Smooth muscle cell of the brain vasculature (primary cell): ENCODE measurements at places on chromosomes 4 and X.

GRCh38 chrX:115906276-115906675 is 264.3 kb upstream of the AGTR2 start:
- no peak for DNase-seq

DNA sequence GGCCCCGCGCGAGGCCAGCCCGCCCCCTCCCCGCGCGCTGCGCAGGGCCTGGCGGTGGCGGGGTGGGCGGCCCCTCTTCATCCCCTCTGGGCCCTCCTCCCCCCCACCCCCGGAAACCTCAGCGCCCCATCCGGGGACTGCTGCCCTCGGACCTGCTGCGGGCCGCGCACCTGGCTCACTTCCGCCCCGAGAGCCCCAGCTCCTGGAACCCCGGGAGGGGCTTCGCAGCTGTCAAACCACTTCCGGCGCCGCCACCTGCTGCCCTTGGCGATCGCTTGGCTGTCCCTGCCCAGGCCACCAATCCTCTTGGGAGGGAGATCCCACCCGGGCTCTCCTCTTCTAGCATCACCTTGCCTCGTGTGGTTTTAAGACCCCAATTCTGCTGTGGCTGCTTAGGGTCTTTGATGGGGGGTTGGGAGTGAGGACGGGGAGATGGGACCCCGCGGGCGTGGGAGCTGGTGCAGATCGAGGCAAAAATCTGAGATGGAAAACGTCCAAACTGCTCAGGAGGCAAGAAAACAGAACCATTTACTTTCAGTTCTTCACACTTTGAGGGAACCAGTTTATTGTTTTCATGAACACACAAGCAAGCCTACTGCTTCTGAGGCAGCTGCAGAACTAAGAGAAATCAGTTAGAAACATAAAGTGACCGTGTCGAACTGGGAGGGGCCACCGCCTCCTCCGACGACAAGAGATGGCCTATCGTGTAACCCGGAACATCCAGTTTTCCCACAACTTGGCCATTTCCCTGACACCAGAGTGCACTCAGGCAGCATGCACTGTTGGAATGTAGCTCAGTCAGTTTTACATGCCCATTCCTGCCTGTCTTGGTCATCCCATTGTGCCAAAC is 754 bp downstream of the MTMR1 start:
- DNase-seq = no peak

DNA sequence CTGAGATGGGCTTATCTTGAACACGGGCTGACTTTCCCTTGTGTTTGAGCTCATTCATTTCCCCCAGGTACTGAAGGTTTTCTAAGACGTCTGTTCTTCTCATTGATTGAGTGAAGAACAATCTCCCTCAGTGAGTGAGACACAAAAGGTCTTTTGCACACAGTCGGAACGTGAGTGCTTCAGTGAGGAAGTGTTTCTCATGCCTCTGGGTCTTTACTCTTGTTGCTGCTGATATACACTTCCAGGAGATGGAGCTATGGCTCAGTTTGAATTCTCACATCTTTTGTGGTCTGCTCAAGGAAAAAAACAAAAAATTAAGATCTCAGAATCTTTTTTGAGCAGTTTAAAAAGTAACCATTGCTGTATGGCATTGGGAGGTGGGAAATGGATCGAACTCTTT is 981.9 kb upstream of the TENM3 start:
- DNase-seq = no peak

- DNase-seq = no peak
Observed at GRCh38 chrX:6292599-6292998, 63.9 kb upstream of the NLGN4X start.

DNA sequence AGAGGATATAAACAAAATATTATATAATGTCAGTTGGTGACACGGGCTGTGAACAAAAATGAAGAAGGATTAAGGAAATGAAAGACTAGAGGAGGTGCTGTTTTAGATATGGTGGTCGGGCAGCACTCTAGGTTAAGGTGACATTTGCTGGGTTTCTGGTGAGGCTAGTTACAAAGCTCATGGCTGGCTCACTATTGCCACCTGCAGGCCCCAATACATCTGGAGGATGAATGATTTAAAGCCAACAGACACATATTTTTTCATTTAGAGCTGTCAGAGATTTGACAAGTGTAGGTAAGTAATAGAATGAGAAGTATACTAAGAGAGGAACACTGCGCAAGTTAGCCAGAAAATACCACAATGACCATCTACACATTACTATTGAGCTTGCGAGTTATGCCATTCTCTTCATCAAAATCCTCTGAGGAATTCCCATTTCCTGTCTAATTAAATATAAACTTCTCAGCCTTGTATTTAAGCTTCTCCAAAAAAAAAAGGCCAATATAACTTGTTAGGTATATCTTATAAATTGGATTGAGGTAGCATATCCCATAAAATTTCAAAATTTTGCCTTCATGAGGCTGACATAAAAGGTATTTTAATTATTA is 6.4 kb upstream of the FGG start:
- DNase-seq = peak; percentile 18

DNA sequence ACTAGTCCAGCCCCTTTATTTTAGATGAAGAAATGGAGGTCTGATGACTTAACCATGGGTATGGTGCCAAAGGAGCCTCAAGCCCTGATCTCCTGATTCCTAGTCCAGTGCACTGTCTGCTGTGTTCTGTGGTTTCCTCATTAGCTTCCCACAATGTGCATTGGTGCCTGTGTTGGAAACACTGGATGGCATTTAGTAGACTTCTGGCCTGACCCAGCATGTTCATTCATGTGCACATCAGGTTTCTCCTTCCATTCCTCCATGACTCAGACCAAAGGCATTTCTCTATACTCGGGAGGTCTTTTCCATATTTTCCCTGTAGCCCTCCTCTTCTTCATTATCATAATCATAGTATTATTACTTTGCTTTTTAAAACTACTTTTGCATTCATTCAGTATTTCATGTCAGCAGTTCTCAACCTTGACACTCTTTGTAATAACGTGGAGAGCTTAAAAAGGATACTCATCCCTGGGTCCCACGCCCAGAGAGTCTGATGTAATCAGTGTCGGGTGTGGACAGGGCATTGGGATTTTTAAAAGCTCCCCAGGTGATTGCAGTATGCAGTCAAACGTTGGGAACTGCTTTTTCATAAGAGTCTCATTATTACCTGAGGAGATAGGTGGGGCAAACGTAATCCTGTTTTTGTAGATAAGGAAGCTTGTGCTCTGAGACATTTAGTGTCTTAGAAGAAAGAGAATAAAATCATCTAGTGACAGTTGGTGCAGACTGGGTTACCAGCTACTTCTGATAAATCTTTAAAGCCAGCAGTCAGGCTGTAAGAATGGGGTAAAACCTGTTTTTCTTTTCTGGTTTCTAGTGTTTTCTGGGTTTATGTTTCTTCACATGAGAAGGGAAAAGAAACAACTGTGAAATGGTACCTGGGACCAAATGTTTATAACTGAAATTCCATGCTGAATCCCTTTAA is 40.9 kb upstream of the XK start:
- DNase-seq = no peak

GRCh38 chr4:112381996-112382692 is 85.0 kb downstream of the ALPK1 start:
- no peak for DNase-seq

DNA sequence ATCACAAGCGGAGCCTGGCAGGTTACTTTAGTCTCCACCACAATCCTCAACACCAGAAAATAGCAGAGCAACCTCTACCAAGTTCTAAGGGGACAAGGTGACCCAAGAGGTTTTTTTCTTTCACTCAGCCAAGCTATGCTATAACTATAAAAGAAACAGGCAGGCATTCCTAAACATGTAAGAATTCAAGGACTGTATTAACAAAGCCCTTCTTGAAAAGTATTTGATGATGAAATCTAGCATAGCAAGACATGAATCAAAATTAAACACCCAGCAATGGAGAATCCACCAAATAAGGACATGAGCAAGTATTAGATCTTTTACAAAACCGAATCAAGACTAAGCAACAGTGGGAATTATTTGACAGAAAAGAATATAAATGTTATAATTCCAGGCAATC is 25.7 kb upstream of the C1QTNF7 start:
- DNase-seq = no peak

DNA sequence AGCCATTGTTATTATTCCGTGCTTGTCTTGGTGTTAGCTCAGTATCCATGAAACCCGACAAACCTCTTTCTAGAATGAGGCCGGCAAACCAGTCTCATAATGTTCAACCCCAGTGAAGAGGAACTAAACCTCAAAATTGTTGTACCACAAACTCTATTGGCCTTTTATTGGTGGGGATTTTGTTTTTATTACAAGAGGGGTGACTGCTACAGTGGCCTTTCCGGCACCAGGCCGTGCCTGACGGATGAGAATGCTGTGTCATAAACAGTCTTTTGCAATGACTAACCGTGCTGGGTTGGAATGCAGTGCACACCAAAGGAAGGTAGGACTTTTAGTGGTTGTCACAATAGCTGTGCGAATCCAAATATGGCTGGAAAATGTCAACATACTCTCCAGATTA is 60.8 kb downstream of the SHROOM2 start:
- DNase-seq = no peak

DNA sequence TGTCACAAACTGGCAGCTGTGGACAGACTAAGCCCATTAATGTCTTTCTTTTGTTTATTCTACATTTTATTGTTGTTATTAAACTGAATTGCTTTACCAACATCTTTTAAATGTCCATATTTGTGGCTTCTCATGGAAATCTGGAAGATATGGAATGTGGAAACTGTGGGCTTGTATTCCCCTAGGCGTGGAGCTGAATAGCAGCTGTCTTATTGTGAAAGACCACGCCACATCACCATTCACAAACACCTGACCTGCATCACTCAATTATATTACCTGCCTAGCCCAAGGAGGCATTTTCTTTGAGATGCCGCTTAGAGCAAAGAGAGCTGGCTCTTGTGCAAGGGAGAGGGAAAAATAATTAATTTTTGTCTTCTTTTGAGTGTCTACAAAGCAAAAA is 96.9 kb upstream of the GPRIN3 start:
- no peak for DNase-seq

GRCh38 chr4:28435314-28435713 is 1574.7 kb downstream of the STIM2 start:
- DNase-seq = no peak

DNA sequence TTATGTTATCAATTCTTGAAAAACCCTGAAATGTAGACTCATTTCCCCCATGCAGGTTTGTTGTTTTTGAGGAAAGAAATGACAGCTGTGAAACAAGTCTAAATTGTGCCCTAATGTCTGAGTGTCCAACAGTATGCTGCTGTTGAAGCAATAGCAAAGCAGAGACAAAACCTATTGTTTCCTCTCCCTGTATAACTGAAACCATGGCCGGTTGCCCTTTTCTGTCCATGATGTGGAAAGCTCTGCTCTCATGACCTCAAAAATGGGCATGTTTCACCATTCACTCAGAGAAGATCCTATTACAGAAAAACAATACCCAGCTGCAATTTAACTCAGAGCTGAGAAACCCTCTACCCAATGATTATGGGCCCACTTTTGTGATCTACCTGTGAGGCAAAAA is 312.6 kb upstream of the FTHL17 start:
- no peak for DNase-seq

- DNase-seq = no peak
Observed at GRCh38 chr4:138189206-138189605, 52.9 kb downstream of the SLC7A11 start.

DNA sequence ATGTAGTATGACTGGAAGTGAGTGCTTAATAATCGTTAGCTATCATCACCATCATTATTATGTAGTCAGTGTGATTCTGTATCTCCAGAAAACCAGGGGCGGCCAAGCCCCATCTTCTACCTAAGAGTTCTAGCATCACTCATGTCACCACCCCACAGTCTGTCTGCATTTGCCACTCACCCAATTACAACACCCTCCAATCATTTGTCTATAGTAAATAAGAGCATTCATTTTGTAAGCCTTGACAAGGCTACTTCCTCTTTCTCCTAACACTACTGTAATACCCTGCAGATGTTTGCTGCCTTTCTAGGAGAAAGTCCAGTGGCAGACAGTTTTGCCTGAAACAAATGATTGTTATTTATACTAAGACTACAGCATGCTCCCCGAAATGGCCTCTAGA is 15.8 kb upstream of the IL21 start:
- no peak for DNase-seq

DNA sequence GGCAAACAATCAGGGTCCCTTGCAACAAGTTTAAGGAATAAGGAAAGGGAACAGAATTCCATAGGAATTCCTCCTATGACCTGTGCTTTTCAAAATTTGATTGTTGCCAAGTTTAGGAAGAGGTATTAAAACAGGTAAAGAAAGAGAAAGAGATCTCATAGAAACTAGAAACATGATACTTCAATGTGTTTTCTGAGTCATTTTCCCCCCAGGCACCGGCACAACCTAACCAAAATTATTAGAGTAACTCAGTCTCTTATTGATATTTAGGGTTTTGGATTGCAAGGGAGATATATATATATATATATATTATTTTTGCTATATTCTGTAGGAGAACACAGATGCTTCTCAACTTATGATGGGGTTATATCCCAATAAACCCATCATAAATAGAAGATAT is 278.0 kb upstream of the DKK2 start:
- no peak for DNase-seq

GRCh38 chr4:4913628-4914027 is 54.2 kb downstream of the MSX1 start:
- DNase-seq = no peak

DNA sequence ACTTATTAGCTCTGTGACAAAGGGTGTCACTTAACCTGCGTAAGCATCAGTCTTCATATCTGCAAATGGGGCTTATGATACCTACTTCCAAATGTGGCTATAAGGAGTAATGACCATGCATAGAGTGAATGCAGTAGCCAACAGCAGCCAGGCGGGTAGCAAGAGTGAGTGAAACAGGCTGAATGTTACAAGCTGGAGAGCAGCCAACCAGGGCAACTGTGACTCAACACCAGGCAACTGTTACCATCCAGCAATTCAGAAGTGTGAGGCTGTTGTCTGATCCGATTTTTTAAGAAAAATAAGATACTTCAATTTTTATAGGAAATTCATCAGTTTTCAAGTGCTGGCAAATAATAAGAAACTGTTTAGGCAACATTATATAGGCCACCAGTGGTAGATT is 270.2 kb upstream of the TAPT1 start:
- no peak for DNase-seq

GRCh38 chr4:77617203-77617602 is 11.6 kb downstream of the CXCL13 start:
- DNase-seq = no peak

GRCh38 chrX:101394372-101394771 is 3.6 kb downstream of the RPL36A start:
- DNase-seq = no peak

- DNase-seq = no peak
Observed at GRCh38 chr4:138190452-138190858, 51.7 kb downstream of the SLC7A11 start.

- no peak for DNase-seq
Observed at GRCh38 chrX:39888730-39889129, 209.0 kb downstream of the BCOR start.

DNA sequence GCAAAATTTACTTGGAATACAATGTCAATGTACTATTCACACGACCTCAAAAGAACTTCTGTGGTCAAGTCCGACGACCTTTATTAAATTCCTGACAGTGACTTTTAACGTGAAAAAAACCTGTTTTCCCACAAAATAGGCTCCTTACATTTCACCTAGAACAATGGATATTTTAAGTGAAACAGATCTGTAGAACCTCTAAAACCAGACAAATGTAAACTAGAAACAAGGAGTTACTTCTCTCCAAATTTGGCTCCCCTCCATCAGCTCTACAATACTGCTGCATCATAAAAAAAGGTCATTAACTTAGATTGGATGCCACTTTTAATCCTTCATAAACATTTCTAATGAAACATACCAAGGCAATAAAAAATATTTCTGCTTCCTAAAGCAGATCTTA is 1.2 kb downstream of the NEK1 start:
- no peak for DNase-seq

- DNase-seq = no peak
Observed at GRCh38 chrX:134501941-134502340, 42.0 kb downstream of the HPRT1 start.

- DNase-seq = no peak
Observed at GRCh38 chrX:9462456-9462855, 2.4 kb upstream of the TBL1X start.
